ENCODE measurements at places on chromosomes 5 and 9.

GRCh38 chr9:111904026-111904425 is 7.4 kb downstream of the UGCG start:
- no peak for DNase-seq

GRCh38 chr5:144467792-144468191 is 297.1 kb downstream of the KCTD16 start:
- DNase-seq, result peak; percentile 21

GRCh38 chr9:23677446-23677845 is 148.6 kb downstream of the ELAVL2 start:
- DNase-seq, result no peak

- peak; percentile 97 for DNase-seq
These were observed 69.0 kb upstream of the GRAMD2B start for GRCh38 chr5:126354012-126354857.

GRCh38 chr9:86909388-86909787 is 37.9 kb downstream of the GAS1 start:
- DNase-seq, result peak; percentile 69

- no peak for DNase-seq
These were observed 27.9 kb downstream of the IPPK start for GRCh38 chr9:92642041-92642451.

GRCh38 chr9:76452839-76453238 is 6.1 kb upstream of the GCNT1 start:
- peak; percentile 39 for DNase-seq

GRCh38 chr5:132057498-132058255 is 2.8 kb upstream of the IL3 start:
- DNase-seq, result no peak

DNA sequence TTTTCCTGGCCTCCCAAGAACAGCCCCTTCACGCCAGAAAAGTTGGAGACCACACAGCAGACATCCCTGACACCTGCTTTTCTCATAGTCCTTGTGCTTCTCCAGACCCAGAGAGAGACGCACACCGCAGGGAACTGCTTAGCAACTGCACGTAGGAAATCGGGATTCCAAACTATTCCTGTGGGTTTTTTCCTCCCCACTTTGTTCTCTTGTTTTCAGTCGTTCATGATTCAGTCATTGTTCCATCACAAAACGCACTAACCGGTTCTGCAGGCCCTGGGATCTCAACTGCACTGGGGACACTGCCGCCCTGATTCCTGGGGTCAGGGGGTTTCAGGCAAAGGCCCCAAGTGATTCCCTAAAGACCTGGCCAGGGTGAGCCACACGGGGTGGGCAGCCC is 588.0 kb upstream of the KLF4 start:
- no peak for DNase-seq

DNA sequence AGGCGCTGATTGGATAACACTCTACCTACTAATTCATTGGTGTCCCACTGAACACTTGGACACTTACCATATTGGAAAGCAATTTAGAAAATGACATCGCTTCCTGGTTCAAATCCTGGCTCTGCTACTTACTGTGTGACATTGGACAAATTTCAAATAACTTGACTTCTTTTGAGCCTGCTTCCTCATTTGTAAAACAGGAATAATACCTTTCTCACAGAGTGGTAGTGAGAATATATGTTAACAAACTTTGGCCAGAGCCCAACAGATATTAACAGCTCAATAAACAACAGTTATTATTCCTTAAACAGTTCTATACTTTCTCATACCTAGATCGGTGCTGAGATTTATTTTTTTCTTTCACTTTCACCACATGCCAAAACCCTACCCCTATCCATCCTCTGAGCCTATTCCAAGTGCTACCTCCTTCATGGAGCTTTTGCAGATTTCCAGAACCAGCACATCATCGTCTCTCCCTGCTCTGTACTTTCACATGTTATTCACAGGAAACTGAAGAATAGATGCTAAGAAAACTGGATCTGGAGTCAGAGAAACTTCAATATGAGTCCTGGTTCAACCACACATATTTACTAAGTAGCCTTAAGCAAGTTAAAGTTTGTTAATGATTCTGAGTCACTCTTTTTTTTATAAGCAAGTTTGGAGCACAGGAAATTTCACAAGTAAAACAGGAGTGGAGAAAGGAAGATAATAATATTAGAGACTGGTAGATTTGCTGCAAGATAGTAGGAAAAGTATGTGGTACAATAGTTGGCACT is 92.3 kb downstream of the STRBP start:
- DNase-seq, result peak; percentile 7

- no peak for DNase-seq
These were observed 356.7 kb upstream of the TRPC7 start for GRCh38 chr5:136722086-136722485.

GRCh38 chr5:145056800-145057199 is 778.3 kb downstream of the PRELID2 start:
- DNase-seq, result peak; percentile 2

- no peak for DNase-seq
These were observed 14.0 kb downstream of the SLC1A1 start for GRCh38 chr9:4504250-4504649.

GRCh38 chr5:40240671-40241070 is 439.0 kb upstream of the PTGER4 start:
- DNase-seq, result peak; percentile 40

DNA sequence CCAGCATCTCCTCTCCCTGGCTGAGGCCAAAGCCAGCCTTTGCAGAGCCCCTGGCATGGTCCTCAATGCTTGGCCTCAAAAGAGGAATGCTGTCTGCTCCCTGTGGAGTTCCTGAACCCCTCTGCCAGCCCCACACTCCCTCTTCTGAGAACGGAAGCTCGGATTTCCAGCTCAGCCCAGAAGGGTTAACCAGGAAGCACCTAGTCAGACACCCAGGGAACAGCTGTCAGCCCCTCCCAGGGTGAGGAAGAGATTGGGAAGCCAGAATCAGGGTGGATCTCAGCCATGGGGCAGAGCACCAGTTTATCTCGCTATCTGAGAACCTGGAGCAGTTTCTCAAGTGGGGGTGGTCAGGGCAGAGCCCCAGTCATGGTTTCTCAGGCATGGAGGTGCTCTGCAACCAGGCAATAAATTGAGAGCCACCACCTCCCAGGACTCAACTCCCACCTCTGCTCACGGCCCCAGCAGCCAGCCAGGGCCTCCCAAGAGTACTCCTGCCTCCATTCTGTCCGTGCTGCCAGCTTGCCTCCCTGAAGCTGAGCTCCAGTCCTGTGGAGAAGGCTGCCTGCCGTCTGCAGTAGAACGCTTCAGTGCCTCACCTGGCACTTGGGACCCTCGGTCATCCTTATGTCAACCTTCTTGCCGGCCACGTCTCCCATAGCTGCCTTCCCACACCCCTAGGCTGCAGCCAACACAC is 7.6 kb downstream of the FOXE1 start:
- DNase-seq, result no peak

GRCh38 chr5:164422400-164422799 is 917.0 kb downstream of the MAT2B start:
- peak; percentile 43 for DNase-seq

DNA sequence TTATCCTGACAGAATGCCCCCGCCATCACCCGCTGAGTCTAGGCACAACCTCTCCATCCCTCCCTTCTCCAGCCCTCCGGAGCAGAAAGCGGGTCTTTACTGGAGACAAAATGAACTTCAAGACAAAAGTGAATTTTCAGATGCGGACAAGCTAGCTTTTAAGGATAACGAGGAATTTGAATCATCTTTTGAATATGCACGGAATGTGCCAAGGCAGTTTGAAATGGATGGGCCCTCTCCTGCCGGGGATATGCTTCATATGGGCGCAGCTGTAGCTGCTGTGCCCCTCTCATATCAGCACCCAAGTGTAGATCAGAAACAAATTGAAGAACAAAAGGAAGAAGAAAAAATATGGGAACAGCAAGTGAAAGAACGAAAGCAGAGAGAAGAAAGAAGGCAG is 37.5 kb downstream of the CPLANE1 start:
- DNase-seq, result no peak

DNA sequence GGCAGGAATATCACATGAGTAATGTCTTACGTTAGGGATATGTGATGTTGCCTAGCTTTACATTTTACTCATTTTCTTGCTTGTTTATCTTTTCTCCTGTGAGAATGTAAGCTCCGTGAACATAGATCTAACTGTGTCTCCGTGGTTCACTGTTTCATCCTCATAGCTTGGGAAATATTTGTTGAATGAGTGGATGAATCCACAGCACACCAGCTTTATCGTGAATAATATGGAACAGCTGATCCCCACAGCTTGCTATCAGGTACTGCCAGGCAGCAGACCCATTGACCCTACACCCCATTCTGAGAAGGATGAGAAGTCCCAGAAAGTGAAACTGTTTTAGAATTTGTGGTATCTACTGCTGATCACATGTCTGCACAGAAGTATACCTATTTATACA is 106.8 kb upstream of the FBN2 start:
- peak; percentile 82 for DNase-seq

- DNase-seq, result no peak
These were observed 5.1 kb upstream of the CDC42SE2 start for GRCh38 chr5:131258733-131259132.

GRCh38 chr5:144549580-144549979 is 378.9 kb downstream of the KCTD16 start:
- peak; percentile 26 for DNase-seq

DNA sequence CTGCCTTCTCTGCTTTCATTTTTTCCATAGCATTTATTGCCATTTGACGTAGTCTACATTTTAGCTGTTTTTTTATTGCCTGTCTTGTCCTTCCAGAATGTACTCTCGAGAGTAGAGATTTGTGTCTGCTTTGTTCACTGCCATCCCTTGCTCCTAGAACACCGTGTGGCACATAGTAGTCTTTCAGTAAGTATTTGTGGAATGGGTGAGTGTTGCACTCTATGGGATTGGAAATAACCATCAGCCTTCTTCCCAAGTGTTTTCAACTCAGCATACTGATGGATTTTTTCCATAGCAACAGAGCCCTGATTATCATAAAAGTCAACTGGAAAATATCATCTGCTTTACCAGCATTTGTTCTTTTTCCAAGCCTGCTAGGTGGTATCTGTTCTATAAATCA is 462.6 kb downstream of the ENC1 start:
- no peak for DNase-seq

DNA sequence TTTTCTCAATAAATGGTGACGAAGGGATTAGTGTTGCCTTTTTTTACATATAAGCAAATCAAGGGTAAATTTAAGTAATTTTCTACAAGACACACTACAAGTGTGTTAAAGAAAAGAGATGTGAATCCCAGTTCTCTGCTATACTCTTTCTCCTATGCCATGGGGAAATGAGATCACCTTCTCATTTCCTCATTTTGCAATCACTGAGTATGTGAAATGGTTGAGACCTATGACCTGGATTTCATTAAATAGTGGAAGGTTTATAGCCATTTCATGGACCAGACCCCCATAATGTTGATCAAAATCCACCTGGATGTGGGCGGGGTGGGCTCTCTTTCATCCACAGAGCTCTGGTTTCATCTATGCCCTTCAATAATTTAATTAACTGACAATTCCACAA is 66.9 kb upstream of the SLIT3 start:
- peak; percentile 52 for DNase-seq

DNA sequence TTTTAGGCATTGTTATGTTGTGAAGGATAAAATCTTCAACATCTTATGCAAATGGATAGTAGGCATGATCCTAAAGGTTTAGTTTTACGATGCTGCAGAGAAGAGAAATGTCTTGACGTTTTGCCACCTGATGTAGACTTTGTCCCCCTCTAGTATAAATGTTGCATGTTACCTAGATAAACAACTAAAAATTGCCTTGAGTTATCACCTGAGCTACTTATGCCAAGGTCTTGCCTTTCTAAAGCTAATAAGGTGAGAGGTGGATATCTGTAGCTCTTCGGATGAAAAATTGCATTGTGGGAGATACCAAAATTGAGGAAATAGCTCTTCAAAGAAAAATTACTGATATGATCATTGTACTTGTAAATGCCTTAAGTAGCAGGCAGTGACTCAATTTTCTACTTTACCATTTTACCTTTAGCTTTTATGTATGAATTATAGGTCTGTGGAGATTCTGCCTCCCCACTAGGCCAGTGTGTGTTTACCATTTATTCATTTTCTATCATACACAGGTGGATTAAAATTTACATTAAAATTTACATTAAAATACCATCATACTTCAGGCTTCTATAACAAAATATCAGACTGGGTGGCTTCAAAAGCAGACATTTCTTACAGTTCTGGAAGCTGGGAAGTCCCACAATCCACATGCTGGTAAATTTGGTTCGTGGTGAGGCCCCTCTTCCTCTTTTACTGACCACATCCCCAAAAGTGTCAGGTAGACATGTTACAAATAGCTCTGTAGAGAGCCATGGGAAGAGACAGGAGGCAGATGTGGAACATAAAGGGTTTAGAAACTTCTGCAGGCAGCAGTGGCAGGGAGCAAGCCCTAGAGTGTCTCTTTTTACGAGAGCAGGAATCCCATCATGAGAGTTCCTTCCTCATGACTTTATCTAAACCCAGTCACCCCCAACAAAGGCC is 100.7 kb upstream of the ERBIN start:
- no peak for DNase-seq

GRCh38 chr9:122402874-122403273 is 32.0 kb downstream of the PTGS1 start:
- no peak for DNase-seq

GRCh38 chr5:107483231-107484024 is 187.3 kb downstream of the EFNA5 start:
- DNase-seq, result no peak

GRCh38 chr9:99971410-99971809 is 65.0 kb downstream of the STX17 start:
- DNase-seq, result no peak

- DNase-seq, result no peak
These were observed 216.2 kb upstream of the PIK3R1 start for GRCh38 chr5:67999391-67999790.

DNA sequence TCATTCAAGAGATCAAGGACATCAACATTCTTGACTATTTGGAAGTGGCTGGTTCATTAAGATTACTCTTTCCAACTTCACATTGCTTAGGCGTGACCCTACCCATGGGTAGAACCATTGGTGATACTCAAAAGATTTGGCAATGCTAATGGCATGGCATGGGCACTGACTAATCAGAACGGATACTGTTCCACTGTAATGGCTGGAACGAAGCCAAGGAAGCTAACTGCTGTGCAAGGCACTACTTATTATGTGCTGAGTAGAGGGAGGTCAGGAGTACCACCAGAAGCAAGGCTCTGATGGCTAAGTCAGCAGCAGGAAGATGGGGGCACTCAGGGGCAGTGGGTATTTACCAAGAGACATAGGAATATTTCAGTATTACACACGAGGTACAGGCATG is 31.9 kb downstream of the GNA14 start:
- DNase-seq, result peak; percentile 10

GRCh38 chr9:35708146-35708545 is 18.4 kb upstream of the TPM2 start:
- DNase-seq, result no peak

- peak; percentile 67 for DNase-seq
These were observed 16.7 kb upstream of the COMMD10 start for GRCh38 chr5:116068028-116068632.

Data from fibroblast of mammary gland (primary cell).